ENCODE measurements at places on chromosomes 6 and 20.

DNA sequence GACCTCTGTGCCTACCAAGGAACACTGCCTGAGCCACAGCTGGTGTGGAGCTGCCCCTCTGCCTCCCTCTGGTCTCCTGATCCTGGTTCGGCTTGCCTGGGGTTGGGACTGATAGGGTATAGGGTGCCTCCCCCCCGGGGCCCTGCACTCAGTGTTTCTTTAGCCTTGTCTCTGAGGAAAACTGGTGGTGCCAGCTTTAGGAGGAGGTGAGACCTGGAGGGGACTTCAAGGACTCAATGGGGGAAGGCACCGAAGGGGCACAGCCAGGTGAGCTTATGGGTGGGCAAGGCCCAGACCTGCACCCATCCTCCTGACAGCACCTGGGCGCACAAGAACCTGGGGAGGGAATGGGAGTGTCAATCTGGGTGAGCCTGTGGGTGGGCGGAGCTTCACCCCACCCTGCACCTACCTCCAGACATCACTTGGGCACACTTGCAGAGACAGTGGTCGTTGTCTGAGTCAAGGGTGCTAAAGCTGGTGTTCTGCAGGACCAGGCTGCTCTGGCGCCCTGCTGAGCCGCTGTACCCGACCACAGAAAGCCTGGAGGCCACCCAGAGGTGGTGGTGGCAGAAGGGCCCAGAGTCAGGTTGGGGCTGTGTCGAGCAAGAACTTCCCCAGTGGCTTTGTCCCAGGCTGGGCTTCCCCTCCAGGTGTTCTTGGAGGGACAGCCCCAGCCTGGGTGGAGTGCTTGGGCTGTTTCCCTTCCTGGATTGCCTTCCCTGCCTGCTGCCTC, 40.5 kb downstream of the FAM110A start:
- DNase-seq = no peak

GRCh38 chr6:79808921-79809320, 138.4 kb downstream of the ELOVL4 start:
- no peak for DNase-seq

- no peak for DNase-seq
These were observed 289.0 kb downstream of the LRFN2 start for GRCh38 chr6:40298207-40298606.

DNA sequence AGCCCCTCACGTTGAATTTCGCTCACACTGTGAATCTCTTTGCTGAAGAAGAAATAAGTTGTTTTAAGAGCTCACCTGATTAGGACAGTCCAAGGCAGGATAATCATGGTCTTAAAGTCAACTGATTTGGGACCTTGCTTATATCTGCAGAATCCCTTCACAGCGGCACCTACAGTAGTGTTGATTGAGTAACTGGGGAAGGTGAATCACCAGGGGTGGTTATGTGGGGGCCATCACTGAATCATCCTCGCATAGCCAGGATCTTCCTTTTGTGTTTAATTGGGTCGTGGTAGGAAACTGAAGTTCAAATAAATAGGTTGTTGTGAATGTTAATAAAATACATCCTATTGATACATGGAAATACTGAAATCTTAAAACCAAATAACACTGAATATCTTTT, 20.2 kb upstream of the MICA start:
- DNase-seq = no peak

GRCh38 chr6:121093928-121094327, 240.4 kb downstream of the TBC1D32 start:
- DNase-seq = no peak

GRCh38 chr20:43536817-43537440, 21.9 kb upstream of the SGK2 start:
- DNase-seq = no peak

- DNase-seq = no peak
These were observed 653 bp downstream of the NAA20 start for GRCh38 chr20:20017844-20018185.

DNA sequence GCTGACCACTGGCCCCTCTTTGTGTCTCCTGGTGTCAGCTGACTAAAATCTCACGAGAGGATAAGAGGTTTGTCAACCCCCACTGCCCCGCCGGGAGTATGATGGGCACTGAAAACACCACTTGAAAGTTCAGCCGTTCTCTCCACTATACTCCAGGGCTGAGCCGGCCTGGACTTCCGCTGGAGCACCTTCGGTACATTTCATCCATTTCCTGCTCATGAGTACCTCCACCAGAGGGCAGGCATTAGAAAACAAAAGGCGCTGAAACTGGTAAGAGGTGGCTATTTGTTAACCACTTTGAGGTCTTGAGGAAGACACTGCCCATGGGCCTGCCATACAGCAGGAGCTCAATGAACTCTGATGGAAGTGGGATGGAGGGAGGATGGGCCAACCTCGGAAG, 17.9 kb upstream of the ANKRD60 start:
- DNase-seq = no peak

DNA sequence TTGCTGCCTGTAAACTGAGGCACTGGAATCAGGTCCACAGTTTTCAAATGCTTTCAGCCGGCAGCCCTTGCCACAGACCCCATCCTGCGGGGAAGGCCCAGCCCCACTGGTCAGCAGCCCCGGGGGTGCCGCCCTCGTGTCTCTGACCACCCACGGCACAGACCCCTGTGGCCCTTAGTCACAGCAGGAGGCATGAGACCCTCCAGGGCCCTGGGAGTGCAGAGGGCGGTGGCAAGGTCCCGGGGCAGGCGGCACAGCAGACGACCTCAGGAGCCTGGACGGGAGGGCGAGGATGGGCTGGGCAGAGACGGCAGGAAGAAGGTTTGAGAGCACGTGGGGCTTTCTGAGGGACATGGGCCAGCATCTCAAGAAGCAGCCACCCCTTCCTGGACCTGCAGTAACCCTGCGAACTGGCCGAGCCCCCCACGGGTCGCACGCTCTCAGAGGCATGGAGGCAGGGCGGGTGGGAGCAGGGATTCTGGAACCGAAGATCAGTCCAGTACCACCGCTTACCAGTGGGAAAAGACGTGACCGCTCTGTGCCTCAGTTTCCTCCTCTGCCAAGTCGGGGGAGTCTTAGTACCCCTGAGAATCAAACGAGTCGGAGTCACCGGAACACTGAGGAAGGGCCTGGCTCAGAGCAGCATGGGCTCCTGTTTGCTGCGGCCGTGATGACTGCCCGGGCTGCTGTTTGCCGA, 140.7 kb downstream of the TAF4 start:
- DNase-seq = no peak

DNA sequence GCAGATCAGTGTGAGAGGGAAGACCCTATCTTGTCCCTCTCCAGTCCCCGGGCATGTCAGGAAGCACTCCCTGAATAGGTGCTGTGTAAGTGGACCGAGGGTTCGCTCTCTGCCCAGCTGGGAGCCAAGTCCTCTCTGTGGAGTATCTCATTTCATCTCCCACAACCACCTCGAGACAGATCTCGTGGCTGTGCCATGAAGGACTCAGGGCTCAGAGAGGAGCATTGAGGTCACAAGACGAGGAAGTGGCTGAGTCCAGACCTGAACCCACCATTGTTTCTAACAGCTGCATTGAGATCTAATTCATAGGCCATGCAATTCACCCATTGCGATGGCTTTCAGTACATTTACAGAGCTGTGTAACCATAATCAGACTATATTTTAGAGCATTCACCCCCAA, 34.7 kb upstream of the STX16 start:
- no peak for DNase-seq

DNA sequence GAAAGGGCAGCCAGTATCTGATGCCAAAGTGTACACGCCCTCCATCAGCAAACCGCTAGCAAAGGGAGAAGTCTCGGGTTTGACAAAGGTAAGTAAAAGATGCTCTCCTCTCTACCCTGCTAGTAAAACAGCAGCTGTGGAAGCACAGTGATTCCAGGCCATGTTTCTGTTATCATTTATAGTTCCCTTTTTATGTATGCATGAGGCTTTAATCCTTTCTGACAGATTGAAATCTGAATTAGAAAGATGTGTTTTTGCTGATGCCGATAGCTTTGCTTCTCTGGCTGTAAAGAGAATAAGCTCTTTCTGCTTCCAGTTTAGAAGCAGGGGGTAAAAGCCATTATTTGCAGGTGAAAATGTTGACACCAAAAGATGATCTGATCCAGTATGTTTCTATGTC, 392.4 kb upstream of the SOX4 start:
- no peak for DNase-seq

GRCh38 chr6:155077784-155078183, 82.7 kb downstream of the TIAM2 start:
- no peak for DNase-seq

DNA sequence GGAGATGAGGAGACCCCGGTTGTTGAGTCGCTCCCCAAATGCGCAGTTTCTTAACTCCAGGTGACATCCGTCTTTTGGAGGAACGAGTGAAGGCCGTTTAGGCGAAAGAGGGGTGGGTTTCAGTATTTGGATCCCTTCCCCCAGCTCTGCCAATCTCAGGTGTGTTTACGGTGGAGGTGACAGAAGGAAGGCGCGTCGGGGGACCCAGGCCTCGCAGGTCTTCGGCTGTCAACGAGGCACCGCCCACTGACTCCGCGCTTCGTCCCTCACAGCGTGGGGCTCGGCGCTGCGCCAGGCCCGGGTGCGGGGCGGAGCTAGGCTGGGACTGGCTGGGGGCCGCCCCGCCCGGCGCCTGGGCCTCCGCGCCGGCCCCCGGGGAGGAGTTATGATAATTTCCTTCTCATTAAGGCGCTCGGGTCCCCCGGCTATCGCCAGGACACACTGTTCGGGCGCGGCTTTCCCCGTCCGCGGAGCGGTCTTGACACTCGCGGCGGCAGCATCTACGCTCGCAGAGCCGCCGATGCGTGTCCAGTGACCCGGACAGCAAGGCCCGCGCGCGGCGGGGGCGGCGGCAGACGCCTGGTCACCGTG, at the start of gene TFAP2C:
Gene TFAP2C, plus strand, starts transcription at position 434 of the 591 bp plus-strand sequence. CDS start 239 bp downstream, outside the sequence.
- DNase-seq = no peak

DNA sequence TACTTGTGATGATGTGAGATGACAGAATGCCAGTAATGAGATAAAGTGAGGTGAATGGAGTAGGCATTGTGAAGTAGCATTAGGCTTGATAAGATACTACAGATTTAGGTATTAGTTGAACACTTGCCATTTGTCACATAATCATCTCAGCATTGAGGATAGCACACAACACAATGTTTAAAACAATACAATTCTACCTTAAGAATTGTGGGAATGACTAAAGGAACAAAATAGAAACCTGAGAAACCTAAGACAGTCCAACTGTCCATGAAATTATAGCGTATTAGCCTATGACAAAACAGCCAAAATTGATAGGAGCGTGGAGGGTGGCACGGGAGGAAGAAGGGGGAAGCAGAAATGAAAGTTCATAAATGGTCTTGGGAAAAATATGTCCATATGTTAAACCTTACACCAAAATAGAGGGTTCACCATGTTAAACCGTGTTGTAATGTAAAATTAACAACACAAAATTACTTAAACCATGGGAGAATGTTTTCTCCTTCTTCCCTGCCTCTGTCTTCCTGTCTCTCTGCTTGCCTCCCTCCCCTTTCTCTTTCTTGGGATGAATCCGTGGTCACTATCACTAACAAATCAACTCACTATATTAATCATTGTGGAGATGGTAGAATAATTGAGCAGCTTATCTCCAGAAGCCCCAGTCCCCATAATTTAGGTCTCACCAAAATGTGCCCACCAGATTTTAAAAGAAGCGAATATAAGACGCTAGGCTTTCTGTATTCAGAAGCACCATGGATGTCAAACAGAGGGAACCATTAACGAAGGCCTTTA, 33.0 kb upstream of the HFE start:
- no peak for DNase-seq

- DNase-seq = no peak
These were observed 25.0 kb upstream of the MRPS18A start for GRCh38 chr6:43712579-43712978.

DNA sequence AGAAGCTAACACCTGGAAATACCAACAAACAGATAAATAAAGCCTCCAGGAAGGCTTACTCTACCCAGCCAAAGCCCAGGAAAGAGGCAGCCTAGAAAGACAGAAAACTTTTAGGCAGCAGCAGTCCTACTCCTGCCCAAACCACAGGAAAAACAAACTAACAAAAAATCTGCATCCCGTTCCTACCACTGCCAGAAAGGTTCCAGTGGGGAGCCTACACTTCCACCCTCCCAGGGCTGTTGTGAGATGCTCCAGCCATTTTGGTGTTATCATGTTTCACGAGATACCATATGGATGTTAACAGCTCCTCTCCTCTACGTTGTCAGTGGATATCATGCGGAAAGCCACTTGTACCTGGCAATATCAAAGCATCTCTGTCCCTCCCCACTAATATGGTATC, 336.7 kb upstream of the PRND start:
- no peak for DNase-seq

GRCh38 chr6:144064402-144065212, 30.8 kb downstream of the SF3B5 start:
- DNase-seq = no peak

GRCh38 chr20:47338131-47338628, 18.3 kb downstream of the ZMYND8 start:
- DNase-seq = no peak

DNA sequence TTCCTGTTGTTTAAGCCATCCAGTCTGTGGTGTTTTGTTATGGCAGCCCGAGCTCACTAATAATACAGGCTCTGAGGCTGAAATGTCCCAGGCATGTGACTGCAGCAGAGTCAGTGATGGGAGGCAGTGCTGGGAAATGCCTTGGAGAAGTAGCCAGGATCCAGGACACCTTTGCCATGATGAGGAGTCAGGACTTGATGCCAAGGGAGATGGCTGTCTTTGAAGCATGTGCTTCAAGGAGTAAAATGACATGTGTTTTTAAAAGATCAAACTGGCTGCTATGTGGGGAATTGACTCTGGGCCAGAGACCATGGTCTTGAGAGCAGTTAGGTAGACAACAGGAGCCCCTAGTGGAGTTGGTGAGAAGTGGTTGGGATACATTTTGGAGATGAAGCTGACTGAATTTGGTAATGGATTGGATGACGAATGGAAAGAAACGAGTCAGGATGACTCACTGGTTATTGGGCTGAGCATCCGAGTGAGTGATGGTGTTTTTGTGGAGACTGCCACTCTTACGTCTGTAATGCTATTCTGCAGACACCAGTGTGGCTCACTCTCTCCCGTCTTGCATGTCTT, 322.2 kb downstream of the PLCB1 start:
- no peak for DNase-seq

GRCh38 chr6:37738216-37738615, 40.5 kb upstream of the MDGA1 start:
- DNase-seq = no peak

DNA sequence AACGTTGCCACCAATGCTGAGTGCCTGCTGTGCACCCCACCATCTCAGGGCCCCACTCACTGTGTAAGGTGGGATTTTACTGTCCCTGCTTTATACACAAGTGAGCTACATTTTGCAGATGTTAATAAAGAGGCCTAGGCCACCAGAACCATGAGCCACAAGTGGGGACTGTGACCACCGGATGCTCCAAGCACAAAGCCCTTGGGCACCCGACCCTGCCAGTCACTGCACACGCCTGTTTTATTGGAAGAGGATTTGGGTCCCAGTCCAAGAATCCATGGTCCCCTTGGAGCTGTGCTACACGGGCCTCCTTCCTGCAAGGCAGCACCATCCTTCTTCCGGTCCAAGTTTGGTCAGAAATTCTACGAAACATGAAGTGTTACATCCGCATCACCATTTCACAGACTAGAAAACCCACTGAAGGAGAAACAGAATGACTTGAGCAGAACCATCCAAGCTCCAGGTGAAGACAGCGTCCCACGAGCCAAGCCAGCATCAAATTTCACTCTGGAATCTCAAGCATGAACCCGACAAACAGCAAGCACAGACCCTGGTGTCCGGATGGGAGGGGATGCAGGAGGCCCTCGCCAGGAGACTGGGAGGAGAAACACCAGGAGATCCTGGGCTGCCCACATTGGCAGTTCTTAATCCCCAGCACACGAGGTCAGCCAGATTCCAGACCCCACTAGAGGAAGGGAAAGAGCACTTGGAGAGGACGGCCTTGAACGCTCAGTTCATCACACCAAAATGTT, 226.9 kb downstream of the DLL1 start:
- no peak for DNase-seq

- no peak for DNase-seq
These were observed 51.1 kb downstream of the ENPP1 start for GRCh38 chr6:131858765-131859415.

Measured in stimulated activated CD8-positive, alpha-beta memory T cell treated with anti-CD3 and anti-CD28 coated beads, Interleukin-4, amount 100 ng/mL, for 1 hour (primary cell).